ENCODE measurements at places on chromosomes 1 and 21. TPM values are rescaled to one million over a fixed set of nuclear protein-coding genes. Genes with fewer than 3 reads are reported as not detected.

DNA sequence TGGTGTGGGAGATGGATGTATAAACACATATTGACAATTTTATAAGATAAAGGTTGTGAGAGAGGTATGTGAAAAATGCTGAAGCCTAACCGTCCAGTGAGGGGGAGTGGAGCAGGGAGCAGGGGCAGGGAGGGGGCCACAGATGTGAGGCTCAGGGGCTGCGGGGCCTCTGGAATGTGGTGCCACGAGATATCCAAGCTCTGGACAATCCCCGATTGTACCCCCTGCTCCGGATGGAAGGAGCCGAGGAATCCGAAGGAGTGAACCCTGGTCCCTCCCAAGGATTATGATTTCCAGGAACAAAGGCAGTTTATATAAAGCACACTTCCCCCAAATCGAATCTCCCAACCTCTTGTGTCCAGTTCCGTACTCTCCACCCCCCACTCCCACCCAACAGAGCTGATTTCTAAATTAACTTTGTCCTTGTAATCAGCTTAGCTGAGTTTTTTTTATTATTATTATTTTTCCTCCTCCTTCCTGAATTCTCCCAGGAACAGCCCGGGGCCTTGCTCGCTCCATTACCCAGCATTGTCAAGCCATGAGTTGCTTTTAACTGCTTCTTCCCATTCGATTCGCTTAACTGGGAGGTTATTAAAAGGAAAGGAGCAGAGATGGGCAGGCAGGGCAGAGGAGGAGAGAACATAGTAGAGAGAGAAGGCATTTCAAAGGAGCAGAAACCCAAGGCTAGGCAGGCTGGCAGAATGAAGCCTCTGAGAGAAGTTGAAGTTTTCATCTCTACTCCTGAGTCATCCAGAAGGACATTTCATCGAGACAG is 9.4 kb downstream of the KIRREL1 start:
- peaks cover 24% of the 10 kb centered on the region for H3K4me1 ChIP-seq
- H3K36me3 ChIP-seq, result no peaks in the 10 kb centered on the region
- no peak overlapping the region for H3K4me3 ChIP-seq
- H3K27ac ChIP-seq, result peak overlapping the region; percentile 57
- H3K27me3 ChIP-seq, result no peaks in the 10 kb centered on the region

The TMEM125 gene
- total RNA-seq, result 19.7 TPM

- peak overlapping the region; percentile 49 for H3K27ac ChIP-seq
- DNase-seq, result peak; percentile 79
- H3K4me3 ChIP-seq, result no peak overlapping the region
- peaks cover 22% of the 10 kb centered on the region for H3K4me1 ChIP-seq
- H3K36me3 ChIP-seq, result no peaks in the 10 kb centered on the region
These were observed 16.8 kb downstream of the TNFSF4 start for GRCh38 chr1:173190101-173190936.

DNA sequence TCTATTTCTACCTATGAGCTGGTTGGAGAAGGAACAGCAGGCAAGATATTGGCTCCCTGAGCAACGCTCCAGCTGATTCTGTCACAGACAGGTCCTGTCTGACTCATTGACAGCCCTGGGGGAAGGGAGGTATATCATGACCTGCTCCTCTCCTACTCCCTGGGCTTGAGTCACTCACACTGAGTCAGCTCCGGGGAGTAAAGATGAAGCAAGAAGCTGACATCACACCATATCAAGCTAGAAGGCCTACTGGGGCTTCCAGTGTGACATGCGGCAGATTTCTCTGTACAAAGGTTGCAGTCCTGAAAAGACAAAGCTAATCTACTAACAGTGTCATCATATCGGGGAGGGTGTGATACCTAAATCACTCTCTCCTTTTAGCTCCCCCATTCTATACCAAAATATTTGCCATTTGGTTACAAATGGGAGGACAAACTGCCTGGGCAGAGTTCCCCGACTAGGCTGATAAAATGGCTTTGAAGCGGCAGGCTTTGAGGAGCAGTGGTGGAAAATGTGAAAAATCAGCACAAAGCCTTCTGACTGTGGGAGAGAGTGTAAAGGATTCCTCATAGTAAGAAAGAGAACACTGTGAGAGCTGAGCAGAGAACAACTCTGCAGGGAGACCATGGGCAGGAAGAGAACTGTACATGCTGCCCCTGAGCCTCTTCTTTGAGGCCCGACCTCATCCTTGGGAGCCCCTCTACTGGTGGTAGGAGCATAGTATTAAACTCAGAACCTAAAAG is 15.5 kb downstream of the PI4KB start:
- peak overlapping the region; percentile 77 for H3K27ac ChIP-seq
- peaks cover 31% of the 10 kb centered on the region for H3K4me1 ChIP-seq
- DNase-seq, result peak; percentile 75
- no peak overlapping the region for H3K4me3 ChIP-seq
- H3K27me3 ChIP-seq, result no peaks in the 10 kb centered on the region
- peaks cover 37% of the 10 kb centered on the region for H3K36me3 ChIP-seq

The IGFN1 gene
- total RNA-seq, result not detected

Measured in transverse colon (tissue), 4 donors.